Fibroblast of skin of right biceps (primary cell): ENCODE measurements at places on chromosomes 2 and 18.

DNA sequence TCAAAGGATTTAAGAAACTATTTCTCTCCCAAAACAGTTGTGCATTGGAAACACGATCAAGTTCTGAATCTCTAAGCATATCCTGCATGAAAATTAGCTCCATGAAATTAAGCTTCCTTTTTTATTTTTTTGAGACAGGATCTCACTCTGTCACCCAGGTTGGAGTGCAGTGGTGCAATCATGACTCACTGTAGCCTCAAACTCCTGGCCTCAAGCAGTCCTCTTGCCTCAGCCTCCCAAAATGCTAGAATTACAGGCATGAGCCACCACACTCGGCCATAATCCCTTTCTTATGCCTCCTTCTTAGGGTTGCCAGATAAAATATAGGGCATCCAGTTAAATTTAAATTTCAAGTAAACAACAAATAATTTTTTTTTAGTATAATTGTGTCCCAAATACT is 124.4 kb downstream of the ARL4C start:
- DNase-seq, result no peak

DNA sequence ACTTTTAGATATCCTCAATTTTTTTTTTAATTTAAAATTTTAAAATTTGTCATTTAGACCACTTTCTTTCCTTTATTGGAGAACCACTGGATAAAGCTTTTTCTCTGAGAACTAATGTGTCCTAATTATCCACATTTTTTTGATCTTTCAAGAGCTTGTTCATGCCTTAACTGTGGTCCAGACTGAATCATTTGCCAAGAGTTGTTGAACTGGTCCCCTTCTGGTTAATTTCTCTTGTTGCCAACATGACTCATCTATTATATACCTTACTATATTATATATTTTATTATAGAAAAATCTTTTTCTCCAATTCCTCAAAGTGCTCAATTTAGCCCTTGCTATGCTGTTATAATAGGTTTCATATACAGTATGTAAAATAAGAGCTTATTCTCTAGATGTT is 53.1 kb upstream of the TMEM87B start:
- peak; percentile 32 for DNase-seq

GRCh38 chr18:55003695-55004094 is 44.4 kb upstream of the CCDC68 start:
- DNase-seq, result peak; percentile 14

DNA sequence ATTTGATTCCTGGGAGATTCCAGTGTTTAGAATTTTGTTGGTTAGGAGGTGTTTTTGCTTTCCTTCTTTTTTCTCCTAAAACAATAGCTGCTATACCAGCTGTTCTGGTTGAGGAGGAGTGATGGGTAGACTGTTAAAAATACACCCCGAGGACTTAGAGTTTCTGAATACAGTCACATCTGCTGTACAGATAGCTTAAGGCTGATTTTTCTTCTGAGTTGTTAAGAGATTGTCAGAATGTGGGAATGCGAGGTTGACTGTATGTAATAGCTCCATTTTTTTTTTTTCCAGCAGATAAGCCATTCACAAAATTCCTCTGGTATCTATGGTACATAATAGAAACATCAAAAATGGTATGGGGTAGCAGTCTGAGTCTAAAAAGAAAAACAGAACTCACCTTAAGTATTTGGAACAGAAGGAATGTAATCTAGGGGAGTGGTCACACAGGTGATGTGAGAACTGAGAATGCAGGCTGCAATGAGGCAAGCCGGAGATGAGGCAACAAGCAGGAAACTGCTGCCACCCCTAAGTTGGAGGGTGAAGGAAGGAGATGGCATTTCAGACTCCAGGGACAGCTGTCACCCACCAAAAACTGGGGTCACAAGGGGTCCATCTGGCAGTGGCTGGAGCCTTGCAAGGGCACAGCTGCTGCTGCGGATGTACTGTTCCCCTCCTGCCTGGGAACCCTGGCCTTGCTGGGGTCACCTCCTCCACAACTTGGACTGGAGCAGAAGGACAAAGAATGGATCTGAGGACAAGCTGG is 2.4 kb downstream of the DGKD start:
- no peak for DNase-seq

- DNase-seq, result peak; percentile 4
Observed at GRCh38 chr2:145813481-145813880, 1293.6 kb upstream of the ZEB2 start.

- DNase-seq, result peak; percentile 26
Observed at GRCh38 chr2:84846741-84847142, 34.1 kb downstream of the TRABD2A start.

GRCh38 chr18:68604256-68604655 is 110.7 kb downstream of the TMX3 start:
- DNase-seq, result peak; percentile 23

DNA sequence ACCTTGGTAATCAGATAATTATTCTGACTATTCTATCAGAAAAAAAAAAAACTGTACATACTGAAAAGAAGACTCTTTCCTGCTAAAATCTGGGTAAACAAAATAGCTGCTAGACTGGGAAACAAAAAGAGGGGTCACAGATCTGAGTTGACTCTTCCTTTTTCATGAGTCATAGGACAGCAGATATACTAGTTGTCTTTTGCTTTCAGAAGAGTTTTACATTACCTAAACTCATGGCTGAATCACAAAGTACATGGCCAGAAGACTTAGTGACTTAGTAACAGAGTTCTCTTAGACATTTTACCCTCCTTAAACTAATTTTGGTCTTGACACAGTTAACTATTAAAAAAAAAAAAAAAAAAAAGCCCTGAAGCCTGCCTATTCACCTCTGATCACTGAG is 834.0 kb upstream of the FSHR start:
- DNase-seq, result no peak

DNA sequence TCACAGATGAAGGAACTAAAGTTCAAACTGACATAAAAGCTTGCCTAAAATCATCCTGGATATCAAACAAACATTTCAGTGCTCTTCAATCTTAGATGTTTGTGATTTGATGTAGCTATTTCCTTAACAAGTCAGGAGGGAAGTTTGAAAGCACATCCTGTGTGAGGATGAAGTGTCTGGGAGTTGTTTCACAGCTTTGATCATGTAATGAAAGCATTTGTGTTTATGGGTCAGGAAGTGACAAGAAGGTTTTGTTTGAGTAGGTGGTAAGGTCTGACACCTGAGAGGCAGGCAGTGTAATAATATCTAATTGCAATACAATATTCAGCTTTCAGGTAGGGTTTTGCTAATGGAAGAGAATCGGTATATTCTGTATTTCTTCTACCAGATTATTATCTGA is 26.0 kb upstream of the CSRNP3 start:
- DNase-seq, result no peak

DNA sequence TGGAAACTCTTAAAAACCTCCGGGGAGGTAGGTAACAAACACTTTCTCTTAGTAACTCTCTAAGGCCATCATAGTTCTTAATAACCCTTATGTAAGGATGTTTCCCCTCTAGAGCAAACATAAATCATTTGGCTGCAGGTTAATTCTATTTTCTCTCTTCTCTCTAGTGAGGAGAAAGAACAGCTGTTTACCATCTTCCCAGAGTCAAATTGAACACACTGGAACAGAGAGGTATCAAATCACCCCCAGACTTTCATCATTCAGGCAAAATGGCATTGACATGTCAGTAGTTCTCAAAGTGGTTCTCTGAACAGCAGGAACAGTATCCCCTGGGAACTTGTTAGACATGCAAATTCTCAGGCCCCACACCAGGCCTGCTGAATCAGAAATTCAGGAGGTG is 240.7 kb downstream of the MEIS1 start:
- DNase-seq, result no peak

DNA sequence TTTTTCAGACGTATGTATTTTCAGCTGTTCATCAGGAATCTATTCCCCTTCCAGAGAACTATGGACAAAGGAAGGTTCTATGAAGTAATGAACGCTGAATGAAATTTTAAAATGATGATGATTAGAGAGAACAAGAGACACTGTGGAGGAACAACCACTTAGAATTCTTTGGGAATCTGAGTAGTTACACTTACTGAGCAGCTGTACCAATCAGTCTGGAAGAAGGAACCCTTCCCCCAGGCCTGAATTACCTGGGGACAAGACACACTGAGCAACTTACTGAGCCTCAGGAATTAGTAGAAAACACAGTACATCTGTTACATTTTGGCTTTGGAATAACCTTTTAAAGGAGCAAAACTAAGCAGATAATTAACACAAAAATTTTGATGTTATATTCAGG is 1.9 kb downstream of the MSTN start:
- DNase-seq, result no peak

GRCh38 chr2:237486819-237487448 is at the start of gene MLPH:
MLPH (plus strand) TSS chr2:237487251; CDS start chr2:237493427, 6,176 bp downstream.
- peak; percentile 45 for DNase-seq

GRCh38 chr2:28273751-28274150 is 118.9 kb upstream of the FOSL2 start:
- no peak for DNase-seq

- no peak for DNase-seq
Observed at GRCh38 chr2:23839919-23840578, 86.9 kb downstream of the ATAD2B start.

- no peak for DNase-seq
Observed at GRCh38 chr2:32482471-32482870, 125.6 kb downstream of the BIRC6 start.

- DNase-seq, result no peak
Observed at GRCh38 chr2:109369671-109370191, 240.7 kb downstream of the SH3RF3 start.

- no peak for DNase-seq
Observed at GRCh38 chr2:29219374-29219773, 104.2 kb downstream of the CLIP4 start.

- DNase-seq, result no peak
Observed at GRCh38 chr2:197011021-197011417, 84.5 kb upstream of the PGAP1 start.

DNA sequence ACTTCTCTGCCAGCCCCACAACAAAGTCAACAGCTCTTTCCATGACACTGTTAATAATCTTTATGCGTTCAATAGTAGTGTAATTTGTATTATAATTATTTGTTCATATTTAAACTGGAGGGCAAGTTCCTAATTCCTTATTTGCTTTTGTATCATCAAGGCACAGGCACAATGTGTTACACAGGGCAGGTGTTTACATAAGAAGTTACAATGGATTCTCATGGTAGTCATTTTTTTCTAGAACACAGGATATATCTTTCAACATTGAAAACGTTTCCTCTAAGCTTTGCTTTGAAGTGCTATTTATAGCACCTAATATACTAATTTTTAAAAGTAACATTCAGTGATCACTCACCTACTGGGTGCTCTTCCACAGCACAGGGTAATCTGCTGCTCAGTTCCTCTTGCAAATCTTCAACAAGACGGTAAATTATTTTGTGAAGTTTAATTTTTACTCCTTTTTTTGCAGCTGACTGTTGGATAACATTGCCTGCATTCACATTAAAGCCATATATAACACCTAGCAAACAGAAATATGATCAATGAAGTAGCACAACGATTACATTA is 7.3 kb downstream of the RPS27A start:
- DNase-seq, result no peak

DNA sequence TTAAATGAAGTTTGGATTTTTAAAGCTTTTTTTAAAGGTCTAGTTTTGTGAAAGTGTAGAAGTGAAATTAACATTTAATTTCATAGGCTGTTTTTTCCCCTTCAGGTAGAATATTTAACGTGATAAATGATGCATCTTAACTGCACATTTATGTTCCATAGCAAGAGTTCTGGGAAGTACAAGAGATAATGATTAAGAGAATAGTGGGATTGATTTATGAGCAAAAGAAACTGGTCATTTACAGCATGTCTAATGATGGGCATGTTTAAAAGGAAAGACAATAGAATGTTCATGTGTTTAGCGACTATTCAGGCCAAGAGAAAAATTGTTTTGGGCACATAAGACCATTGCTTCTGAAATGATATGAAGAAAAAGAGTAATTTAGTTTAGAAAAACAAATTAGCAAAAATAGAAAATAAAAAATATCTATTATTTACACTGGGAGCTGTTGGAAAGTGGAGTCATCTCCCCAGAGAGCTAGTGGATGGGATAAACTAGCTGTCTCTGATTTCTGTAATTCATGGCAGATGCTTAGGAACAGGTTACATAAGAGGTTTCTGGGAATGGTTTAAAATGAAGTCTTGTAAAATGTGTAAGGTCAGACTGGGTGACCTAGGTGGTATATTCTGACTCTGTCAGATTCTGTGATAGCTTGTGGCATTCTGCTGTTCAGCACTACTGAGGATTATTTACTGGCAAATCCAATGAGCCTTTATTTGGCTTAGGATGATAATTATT is 60.7 kb downstream of the WDR7 start:
- DNase-seq, result peak; percentile 10

DNA sequence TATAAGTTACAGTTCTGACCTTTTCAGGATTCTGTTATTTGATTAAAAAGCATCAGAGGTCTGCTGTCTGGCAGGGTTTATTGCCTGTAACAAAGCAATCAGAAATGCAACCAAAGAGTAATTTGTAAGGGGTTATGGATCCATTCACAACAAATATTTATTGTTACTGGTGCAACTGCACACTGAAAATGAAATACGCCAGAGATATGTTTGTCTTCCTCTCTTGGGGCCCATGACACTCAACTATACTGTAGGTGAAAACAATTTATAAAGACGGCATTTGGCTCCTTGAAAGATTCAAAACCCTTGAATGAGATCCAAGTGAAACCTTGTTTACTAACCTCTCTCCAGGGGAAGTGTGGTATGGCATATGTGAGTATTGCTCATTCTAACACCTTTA is 452.2 kb downstream of the MBD2 start:
- no peak for DNase-seq

GRCh38 chr18:3594760-3595368 is 144.9 kb downstream of the TGIF1 start:
- no peak for DNase-seq

GRCh38 chr18:28485918-28486317 is 309.0 kb upstream of the CDH2 start:
- DNase-seq, result no peak

GRCh38 chr2:107989445-107989844 is 3.1 kb downstream of the SLC5A7 start:
- no peak for DNase-seq
